SJCRH30 (cell line): ENCODE measurements at places on chromosomes 4 and X. TPM values are rescaled to one million over a fixed set of nuclear protein-coding genes. Genes with fewer than 3 reads are reported as not detected.
A peak's percentile ranks its signal among the peaks of the same experiment; 100 is the strongest.

DNA sequence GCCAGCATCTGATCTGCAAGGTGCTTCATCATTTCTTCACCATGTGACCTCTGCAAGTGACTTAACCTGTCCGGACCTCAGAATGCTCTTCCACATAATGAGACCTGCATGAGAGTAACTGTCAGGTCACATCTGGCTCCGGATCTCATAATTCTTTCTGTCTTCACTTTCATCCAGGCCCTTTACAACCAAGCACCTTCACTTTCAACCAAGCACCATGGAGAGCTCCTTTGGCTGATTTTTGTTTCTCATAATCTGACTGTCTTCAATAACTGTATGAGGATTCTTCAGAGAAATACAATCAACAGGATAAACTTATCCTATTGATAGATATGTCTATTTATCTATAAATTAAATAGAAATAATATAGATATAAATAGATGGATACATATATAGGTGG is 148.1 kb downstream of the VCX3A start:
- no peak overlapping the region for H3K27ac ChIP-seq
- no peak overlapping the region for H3K4me3 ChIP-seq
- peak; percentile 8 for DNase-seq
- no peaks in the 10 kb centered on the region for H3K36me3 ChIP-seq

DNA sequence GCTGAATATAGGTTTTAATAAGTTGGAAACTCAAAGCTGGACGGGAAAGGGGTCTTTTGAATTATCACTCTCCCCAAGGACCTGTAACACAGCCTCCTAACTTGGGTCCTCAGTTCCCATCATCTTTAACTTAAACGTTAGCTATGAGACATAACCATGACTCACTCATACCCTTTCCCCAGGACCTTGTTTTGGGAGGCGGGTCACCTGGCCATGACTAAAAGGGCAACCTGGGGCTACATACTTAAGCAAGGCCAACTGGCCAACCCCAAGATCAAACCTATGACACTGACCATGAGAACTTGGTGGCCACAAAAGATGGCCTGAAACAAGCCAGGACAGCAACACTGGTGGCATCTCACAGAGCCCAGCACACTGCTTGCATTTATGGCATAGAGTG is 89.0 kb downstream of the SH3KBP1 start:
- no peak for DNase-seq
- no peaks in the 10 kb centered on the region for H3K36me3 ChIP-seq
- no peak overlapping the region for H3K4me3 ChIP-seq

- DNase-seq = no peak
- no peaks in the 10 kb centered on the region for H3K36me3 ChIP-seq
- no peak overlapping the region for H3K27ac ChIP-seq
- no peaks in the 10 kb centered on the region for H3K4me1 ChIP-seq
- no peak overlapping the region for H3K4me3 ChIP-seq
- no peaks in the 10 kb centered on the region for H3K27me3 ChIP-seq
These were observed 1092.8 kb downstream of the ADGRL3 start for GRCh38 chr4:62292911-62293310.

GRCh38 chrX:130339408-130340222 is at the start of gene SLC25A14:
TSS of gene SLC25A14 (plus strand) at chrX:130339919. CDS start at chrX:130340279, 360 bp downstream.
- DNase-seq = peak; percentile 89
- no peaks in the 10 kb centered on the region for H3K27me3 ChIP-seq
- peak within 1 kb of the TSS; percentile 85 for H3K27ac ChIP-seq
- peaks cover 3% of the 10 kb centered on the region; the same call in 1 of the 2 replicates for H3K4me1 ChIP-seq
- peak within 1 kb of the TSS; percentile 73 for H3K4me3 ChIP-seq

DNA sequence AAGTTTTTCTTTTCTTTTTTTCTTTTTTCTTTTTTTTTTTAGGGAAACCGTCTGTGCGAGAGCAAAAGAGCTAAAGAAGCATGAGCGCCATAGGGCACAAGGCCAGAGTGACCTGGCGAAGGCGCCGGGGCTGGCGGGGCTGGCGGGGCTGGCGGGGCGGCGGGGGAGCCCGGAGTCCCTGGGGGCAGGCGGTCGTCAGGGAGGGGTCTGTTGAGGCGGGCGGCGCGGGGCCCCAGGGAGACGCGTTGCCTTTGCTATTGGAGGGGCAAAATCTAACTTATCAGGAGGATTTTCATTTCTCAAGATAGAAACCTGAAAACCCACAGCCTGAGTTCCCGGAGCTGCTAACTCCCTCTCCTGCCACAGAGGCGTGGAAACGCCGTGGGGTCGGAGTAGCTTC is 135.6 kb upstream of the SMAD1 start:
- DNase-seq = no peak
- H3K27ac ChIP-seq = no peak overlapping the region
- H3K27me3 ChIP-seq = no peaks in the 10 kb centered on the region
- no peaks in the 10 kb centered on the region for H3K4me1 ChIP-seq
- no peaks in the 10 kb centered on the region for H3K36me3 ChIP-seq
- no peak overlapping the region for H3K4me3 ChIP-seq

DNA sequence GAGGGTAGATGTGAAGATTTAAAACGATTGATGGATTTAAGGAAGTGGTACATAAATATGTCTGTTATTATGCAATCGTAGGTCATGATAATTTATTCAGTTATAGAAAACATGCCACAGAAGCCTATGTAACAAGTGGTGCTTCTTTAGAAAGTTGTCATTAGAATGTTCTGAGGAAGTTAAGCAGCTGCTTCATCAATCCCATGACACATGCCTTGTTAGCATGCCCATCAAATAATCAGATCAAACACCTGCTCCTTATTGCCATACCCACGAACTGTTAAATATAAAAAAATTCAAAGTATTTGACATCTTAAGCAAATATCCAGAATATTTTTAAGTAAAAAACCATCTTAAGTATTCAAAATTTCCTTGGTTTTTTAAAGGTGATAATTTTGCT is 76.4 kb upstream of the MYOZ2 start:
- H3K27ac ChIP-seq = no peak overlapping the region
- no peaks in the 10 kb centered on the region for H3K36me3 ChIP-seq
- no peaks in the 10 kb centered on the region for H3K27me3 ChIP-seq
- no peak for DNase-seq
- H3K4me1 ChIP-seq = no peaks in the 10 kb centered on the region

DNA sequence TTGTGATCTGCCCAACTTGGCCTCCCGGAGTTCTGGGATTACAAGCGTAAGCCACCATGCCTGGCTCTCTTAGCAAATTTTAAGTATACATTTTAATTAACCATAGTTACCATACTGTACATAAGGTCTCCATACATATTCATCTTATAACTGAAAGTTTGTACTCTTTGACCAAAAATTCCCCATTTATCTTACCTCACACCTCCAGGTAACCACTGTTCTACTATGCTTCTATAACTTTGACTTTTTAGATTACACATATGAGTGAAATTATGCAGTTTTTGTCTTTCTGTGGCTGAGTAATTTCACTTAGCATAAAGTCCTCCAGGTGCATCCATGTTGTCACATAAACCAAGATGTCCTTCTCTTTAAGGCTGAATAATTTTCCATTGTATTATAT is 17.4 kb downstream of the C4orf51 start:
- no peaks in the 10 kb centered on the region for H3K27me3 ChIP-seq
- no peak overlapping the region for H3K4me3 ChIP-seq

- no peaks in the 10 kb centered on the region for H3K27me3 ChIP-seq
- H3K27ac ChIP-seq = no peak overlapping the region
- H3K4me1 ChIP-seq = no peaks in the 10 kb centered on the region
- no peak for DNase-seq
These were observed 734.0 kb upstream of the DIAPH2 start for GRCh38 chrX:95950679-95951078.

- no peak for DNase-seq
- H3K36me3 ChIP-seq = peaks cover 18% of the 10 kb centered on the region
- H3K27me3 ChIP-seq = no peaks in the 10 kb centered on the region
- peaks cover 10% of the 10 kb centered on the region for H3K4me1 ChIP-seq
- H3K4me3 ChIP-seq = no peak overlapping the region
These were observed 1.7 kb upstream of the WDR1 start for GRCh38 chr4:10118048-10119004.

DNA sequence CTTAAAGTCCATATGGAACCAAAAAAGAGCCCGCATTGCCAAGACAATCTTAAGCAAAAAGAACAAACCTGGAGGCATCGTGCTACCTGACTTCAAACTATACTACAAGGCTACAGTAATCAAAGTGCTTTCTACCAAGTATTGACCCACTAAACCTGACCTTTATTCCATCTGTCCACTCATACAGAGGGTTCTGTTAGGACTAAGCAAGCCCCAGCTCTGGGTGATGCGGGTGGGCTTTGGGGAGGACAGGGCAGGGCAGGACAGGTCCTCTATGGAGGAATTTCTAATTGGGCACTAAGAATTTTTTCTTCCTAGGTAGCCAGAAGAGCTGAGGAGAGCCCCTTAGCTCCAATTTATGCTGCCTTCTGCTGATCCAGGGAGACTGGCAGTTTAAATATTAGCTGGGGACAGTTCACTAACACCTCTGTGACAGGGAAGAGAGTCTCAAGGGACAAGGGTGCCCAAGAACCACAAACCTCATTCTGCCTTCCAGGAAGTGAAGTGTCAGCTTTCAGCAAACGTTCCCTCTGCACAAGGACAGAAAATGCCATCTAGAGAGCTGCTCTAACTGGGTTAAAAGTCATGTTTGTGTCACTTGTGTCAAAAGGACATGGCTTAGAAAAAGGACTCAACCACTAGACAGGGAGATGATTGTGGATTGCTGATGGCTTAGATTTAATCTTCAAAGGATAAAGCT is 143.2 kb downstream of the KIT start:
- H3K36me3 ChIP-seq = no peaks in the 10 kb centered on the region
- no peak for DNase-seq
- H3K27me3 ChIP-seq = no peaks in the 10 kb centered on the region

DNA sequence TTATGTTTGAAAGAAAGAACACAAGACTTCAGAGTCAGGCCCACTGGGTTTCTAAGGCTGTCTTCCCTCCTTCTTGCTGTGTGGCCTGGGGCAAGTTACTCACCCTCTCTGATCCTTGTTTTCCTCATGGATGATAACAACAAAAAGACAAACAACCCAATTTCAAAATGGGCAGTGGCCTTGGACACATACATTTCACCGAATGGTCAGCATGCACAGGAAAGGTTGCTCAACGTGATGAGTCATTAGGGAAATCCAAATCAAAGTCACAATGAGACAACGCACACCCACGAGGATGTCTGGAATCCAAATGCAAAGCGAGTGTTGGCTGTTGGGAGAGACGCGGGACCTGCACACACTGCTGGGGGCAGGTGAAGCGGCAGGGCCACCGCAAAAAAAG is 50.8 kb upstream of the PPP2R2C start:
- no peaks in the 10 kb centered on the region for H3K4me1 ChIP-seq
- H3K27ac ChIP-seq = no peak overlapping the region
- no peak for DNase-seq
- H3K36me3 ChIP-seq = no peaks in the 10 kb centered on the region
- peaks cover 12% of the 10 kb centered on the region for H3K27me3 ChIP-seq

GRCh38 chr4:32206756-32207155 is 1486.6 kb downstream of the PCDH7 start:
- H3K27me3 ChIP-seq = no peaks in the 10 kb centered on the region
- no peak for DNase-seq
- no peak overlapping the region for H3K4me3 ChIP-seq
- no peak overlapping the region for H3K27ac ChIP-seq
- no peaks in the 10 kb centered on the region for H3K4me1 ChIP-seq
- no peaks in the 10 kb centered on the region for H3K36me3 ChIP-seq

GRCh38 chrX:136168929-136169735 is 21.8 kb downstream of the FHL1 start:
- no peaks in the 10 kb centered on the region for H3K27me3 ChIP-seq
- peak; percentile 70 for DNase-seq
- H3K36me3 ChIP-seq = no peaks in the 10 kb centered on the region
- H3K4me1 ChIP-seq = peaks cover 8% of the 10 kb centered on the region; the same call in 1 of the 2 replicates
- no peak overlapping the region for H3K4me3 ChIP-seq

GRCh38 chrX:1074755-1075154 is 137.7 kb downstream of the CRLF2 start:
- H3K4me3 ChIP-seq = no peak overlapping the region
- H3K27me3 ChIP-seq = no peaks in the 10 kb centered on the region

DNA sequence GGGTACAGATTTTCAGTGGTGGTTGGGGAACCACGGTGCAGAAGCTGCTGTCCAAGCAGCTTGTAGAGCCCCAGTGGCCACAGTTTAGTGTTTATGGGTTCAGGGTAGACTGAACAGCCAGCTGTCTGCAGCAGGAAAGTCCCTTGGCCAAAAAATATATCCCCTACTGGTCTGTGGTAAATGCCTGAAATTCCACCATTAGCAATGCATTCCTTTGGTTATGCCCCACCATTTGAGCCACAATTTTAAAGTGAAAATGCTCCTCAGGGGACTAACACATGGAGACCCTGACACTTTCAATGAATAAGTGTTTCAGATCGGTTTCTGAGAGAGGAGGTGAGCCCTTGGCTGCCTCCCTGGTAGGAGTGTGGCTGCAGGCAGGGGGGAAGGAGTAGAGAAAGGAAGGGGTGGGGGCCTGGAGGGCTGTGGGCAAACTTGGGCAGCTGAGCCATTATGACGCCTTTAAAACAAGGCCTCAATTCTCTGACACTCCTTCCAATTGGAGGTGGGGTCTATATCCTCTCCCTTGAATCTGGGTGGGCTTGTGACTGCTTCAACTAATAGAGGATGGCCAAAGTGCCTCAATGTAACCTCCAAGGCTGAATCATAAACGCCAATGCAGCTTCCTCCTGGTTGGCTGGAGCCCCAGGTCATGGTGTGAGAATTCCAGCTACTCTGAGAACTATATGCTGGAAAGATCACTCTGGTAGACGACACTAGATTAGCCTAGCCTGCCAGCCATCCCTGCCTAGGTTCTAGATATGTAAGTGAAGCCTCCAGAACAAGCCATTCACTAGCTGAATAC is 75.8 kb upstream of the ATP6AP2 start:
- peaks cover 24% of the 10 kb centered on the region for H3K4me1 ChIP-seq
- H3K4me3 ChIP-seq = no peak overlapping the region
- H3K36me3 ChIP-seq = no peaks in the 10 kb centered on the region
- H3K27me3 ChIP-seq = no peaks in the 10 kb centered on the region
- peak; percentile 84 for DNase-seq

- H3K27ac ChIP-seq = no peak overlapping the region
- H3K36me3 ChIP-seq = no peaks in the 10 kb centered on the region
These were observed 293.2 kb upstream of the LCORL start for GRCh38 chr4:18314731-18315130.

DNA sequence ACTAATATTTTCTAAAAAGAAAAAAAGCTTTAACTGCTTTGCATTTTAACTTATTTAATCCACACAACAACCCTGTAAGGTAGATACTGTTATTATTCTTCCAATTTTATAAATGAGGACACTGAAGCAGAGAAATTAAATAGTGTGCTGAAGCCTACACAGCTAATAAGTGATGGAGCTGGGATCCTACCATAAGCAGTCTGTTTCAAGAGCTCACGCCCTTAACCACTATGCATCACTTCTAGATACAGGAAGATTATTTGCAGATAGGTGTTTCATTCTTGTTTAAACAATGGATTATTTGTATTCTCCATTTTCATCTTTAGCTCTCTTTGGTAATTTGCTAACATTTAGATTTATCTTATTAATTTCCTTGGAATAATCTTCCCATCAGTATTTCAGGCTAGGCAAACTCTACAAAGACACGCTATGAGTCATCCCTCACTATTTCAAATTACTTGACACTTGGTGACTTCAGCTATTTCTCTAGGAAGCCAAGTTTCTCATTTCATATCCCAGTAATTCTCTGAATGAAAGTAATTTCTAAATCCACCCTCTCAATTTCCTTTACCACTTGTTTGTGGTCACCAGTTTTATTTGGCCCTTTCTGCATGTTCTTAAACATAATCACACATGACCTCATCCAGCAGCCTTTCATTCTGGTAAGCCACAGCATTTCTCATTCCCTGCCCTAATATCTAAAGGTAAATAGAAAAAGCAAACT is 67.3 kb downstream of the ASB9 start:
- no peak overlapping the region for H3K4me3 ChIP-seq
- peak; percentile 83 for DNase-seq
- peak overlapping the region; percentile 44 for H3K27ac ChIP-seq
- no peaks in the 10 kb centered on the region for H3K27me3 ChIP-seq
- H3K36me3 ChIP-seq = no peaks in the 10 kb centered on the region

Gene TMPRSS11F
- not detected in 2 replicates for total RNA-seq

Gene STOX2
- 5.6 TPM in 2 replicates for total RNA-seq

Gene TMEM271
- total RNA-seq = 1.4 TPM in 2 replicates

Gene KCND1
- 0.08 and 0.12 TPM in 2 replicates for total RNA-seq
